ENCODE measurements at places on chromosomes 16 and 17.

DNA sequence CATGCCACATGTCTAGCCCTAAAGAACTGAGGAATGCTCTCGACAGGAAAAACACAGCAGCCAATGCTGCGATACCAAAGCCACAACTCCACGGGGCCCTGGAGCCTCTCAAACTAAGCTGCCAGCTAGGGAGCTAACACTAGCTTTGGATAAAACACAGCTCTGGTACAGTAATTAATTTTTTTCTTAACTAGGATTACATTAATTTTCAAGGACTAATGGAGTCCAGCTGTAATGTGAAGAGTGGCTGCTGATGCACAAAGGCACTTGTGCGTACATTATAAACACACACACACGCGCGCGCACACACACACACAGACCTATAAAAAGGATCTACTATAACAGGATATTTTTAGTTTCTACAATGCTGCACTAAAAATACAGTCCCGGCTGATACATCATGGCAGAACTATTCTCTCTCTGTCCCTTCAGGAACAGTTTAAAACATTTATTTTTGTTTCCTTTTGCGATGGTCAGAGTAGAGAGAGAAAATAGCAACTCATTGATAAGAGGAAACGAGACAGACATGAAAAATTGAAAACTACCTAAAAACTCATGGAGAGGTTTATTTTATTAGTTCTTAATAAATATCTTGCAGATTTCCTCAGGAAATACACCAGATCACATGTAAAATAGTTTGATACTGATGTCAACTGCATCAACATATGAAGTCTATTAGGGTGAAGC, 88.5 kb downstream of the SMG6 start:
- no peak for DNase-seq

- no peak for DNase-seq
These were observed 36.2 kb downstream of the ABR start for GRCh38 chr17:1143573-1143972.

DNA sequence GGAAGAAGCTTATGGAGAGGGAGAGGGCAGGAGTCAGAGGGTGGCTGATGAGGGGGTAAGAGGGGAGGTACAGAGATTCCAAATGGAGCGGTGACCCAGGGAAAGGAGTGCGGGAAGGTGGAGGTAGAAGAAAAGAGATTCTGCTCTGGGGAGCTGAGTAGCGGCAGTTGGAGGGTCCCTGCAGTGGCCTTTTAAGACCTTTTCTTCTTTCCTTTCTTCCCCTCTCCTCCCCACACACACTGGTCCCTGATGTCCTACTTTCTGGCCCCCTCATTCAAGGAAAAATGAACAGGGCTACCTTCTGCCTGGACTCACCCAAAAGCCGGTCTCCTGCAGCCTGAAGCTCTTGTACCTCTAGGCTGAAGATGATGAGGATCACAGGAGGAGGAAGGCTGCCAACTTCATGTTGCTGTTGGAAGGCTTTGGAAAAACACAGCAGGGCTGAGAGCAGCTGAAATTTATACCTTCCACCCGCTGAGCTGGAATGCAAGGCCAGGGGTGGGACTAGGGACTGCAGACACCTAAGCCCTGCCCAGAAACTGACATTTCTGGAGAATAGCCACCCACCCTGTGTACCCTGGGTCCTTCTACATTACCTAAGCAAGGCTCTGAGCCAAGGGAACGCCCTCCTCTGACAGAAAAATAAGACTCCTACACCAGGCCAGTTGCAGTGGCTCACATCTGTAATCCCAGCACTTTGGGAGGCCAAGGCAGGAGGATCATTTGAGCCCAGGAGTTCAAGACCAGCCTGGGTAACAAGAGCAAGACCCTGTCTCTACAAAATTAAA, 9.4 kb upstream of the HEATR6 start:
- no peak for DNase-seq

DNA sequence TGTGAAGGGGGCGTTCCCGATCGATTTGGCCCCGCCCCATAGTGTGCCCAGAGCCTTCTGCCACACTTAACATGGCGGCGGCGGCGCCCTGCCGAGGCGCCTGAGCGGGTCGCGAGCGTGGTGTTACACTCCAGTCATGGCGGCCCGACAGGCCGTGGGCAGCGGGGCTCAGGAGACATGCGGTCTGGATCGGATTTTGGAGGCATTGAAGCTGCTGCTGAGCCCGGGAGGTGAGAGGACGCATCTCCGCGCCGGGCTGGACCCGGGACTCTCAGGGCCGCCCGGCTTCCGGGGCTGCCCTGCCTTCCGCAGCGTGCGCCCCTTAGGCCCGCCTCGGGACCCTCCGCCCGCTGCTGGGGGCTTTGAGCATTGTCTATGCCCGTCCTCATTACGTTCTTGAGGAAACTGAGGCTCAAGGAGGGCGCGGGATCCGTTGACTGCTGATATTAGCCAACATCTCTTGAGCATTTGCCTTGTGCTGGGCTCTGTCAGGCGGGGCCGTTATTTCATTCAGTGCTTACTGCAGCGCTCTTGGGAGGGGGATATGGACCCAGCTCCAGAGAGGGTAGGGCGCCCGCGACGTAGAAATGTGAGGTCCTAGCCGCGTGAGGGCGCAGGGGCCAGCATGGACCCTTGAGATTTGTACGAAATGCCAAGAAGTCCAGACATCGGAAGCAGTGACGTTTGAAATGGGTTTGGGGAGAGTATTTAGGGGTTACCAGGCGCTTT, at the start of gene TANGO6:
TSS of gene TANGO6 (plus strand) at position 50 of the 729 bp plus-strand sequence. CDS start at position 137, 87 bp downstream.
- peak; percentile 82 for DNase-seq

DNA sequence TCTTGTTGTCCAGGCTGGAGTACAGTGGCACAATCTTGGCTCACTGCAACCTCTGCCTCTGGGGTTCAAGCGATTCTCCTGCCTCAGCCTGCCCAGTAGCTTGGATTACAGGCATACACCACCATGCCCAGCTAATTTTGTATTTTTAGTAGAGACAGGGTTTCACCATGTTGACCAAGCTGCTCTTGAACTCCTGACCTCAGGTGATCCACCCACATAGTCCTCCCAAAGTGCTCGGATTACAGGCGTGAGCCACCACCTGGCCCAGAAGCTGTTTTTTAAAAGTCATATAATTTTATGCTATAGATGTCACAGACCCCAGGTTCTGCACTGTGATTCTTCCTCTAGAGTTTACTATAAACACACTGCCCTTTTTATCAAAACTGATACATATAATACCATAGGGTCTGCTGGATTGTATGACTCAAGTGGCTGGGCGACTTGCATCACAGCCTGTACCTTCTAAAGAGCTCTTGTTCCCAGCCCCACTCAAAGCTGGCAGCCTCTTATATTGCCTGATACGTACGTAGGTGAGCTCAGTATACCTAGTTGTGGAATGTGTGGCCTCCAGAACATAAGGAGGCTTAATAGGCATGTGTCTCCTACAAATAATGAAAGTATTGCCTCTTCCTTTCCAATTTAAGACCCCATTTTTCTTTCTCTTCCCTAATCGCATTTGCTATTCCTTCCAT, 295.8 kb downstream of the ZFHX3 start:
- no peak for DNase-seq

DNA sequence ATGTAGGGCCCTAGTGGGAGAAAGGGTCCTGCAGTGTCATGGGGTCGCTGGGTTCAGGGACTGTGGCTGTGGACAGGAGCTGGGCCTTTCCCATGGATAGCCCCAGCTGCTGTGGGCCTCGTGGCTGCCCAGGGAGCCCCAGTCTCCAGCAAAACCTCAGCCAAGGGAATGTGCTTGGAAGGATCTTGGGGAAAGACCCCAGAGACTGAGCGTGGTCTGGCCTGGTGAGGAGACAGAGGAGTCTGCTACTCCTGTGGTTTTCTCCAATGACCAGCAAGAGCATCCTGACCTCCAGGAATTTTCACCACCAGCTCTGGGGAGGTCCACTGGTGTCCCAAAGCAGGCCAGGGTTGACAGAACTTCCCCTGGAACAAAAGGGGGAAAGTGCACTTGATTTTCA, 42.3 kb downstream of the RNF112 start:
- no peak for DNase-seq

DNA sequence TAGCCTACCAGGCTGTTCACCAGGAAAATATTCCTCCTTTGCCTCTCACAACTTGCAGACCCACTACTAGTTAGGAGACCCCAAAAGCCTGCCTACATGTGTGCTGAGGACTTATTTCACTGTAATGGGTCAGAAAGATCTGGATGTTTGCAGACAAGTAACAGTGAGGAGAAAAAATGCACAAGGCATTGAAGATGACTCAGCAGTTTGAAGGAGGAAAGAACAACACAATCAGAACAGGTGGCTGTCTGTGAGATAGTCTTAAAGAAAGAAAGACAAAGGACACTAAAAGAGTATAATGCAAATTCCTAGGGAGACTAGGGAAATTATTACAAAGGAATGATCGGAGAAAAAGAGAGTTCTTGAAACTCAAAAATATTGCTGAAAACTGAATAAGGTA, 69.0 kb downstream of the ANKFN1 start:
- no peak for DNase-seq

GRCh38 chr16:29900102-29900887, at the start of gene ASPHD1:
Gene ASPHD1 (plus strand): TSS chr16:29900488. CDS start chr16:29900972, 484 bp downstream.
- no peak for DNase-seq

DNA sequence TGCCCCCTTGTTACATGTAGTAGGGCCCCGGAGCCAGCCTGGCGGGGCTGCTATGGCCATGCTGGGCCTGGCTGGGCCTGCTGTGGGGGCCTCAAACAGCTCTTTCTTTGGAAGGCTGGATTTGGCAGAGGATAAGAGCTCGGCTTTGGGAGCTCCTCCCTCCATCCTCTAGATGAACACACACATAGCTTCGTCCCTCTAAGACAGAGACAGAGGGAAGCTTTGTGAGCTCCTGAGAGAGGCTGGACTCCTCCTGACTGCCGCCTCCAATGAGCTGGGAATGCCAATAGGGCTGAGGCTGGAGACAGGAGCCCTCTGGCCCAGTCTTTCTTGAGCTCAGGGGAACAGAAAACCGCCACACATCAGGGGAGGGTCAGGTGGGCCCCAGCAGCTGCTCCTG, 37.3 kb upstream of the CDC42EP4 start:
- DNase-seq = no peak

- DNase-seq = no peak
These were observed 81.8 kb downstream of the PRKCB start for GRCh38 chr16:23917621-23918020.

DNA sequence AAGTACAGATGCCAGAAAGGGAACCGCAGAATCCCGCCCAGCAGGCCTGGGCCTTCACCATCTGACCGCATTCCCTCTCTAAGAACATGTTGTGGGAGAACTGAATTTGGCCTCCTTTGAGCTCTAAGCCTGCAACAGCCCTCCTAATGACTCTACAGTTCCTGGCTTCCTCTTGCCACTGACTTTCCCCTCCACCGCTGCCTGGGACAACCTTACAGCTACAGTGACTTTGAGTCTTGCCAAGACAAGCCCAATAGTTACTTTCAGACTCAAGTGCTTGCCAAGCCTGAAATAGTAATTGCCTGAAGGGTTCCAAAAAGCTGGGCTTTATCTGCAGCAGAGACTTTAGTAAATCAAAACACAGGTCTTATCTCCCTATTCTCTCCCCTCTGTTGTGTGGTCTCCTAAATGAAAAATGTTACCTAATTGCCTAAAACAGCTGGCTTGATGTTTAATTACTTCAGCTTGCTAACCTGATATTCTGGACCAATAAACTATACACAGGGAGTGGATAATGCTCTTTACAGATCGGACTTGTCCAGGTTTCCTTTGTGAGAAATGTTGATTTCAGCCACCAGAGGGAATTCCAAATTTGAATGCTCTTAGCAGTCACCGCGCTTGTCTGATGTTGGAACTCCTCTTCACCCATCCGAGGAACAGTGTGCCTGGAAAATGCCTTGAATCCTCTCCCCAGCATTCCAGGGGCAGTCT, 85.1 kb upstream of the TBX2 start:
- no peak for DNase-seq

DNA sequence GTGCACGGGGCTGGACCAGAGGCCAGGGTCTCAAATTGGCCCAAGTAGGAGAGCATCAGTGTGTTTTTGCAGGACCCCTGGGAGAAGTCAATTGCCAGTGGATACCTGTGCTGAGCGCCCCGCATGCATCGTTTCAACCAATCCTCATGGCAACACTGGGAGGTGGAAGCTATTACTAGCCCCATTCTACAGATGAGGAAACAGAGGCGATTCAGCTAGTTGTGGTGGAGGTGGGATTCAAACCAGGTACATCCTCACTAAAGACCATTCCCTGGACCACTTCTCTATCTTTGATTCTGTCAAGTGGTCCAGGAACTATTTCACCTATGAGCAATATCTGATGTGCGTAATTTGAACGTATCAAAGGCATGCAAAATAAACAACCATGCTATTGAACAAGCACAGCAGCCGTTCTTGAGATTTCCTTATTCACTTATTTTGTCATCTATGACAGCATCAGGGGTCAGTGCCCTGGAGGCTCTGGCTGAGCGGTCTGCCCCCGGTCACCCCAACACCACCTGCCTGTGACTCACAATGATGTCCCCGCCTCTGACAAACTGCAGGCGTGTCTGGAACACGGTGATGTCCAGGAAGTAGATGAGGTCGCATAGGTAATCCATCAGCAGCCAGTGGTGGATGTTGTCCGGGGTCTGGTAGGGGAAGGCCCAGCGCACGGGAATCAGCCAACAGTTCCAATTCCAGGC, 54.0 kb downstream of the CNGB1 start:
- no peak for DNase-seq

- no peak for DNase-seq
These were observed 39.2 kb downstream of the TMEM11 start for GRCh38 chr17:21174713-21175112.

GRCh38 chr17:82863941-82864712, 24.3 kb upstream of the ZNF750 start:
- DNase-seq = peak; percentile 90

DNA sequence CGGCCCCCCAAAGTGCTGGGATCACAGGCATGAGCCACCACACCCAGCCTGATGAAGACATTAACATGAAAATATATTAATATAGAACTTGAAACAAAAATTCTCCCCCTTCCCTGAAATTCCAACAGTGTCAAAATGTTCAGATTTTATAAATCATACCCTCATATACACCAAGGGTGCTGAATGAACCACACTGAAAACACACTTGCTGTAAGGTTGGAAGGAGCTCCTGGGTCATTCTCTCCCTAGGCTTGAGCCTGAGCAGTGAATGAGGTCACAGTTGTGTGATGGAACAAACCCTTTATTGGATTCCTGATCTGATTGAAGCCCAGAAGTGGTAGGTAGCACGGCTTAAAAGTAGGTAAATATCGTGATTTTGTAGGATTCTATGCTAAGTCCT, at the start of gene EFCAB3:
TSS of gene EFCAB3 (plus strand) at position 301 of the 400 bp plus-strand sequence. CDS start 2,427 bp downstream, outside the sequence.
- DNase-seq = no peak

GRCh38 chr16:2959206-2959605, 4.9 kb upstream of the KREMEN2 start:
- no peak for DNase-seq

Data from stimulated activated effector memory CD8-positive, alpha-beta T cell treated with anti-CD3 and anti-CD28 coated beads, Interleukin-12 subunit alpha, Interleukin-12 subunit beta, amount 100 ng/mL, for 72 hours (primary cell).